Right atrium auricular region (tissue), 2 donors: ENCODE measurements at places on chromosomes 3 and 15. TPM values are rescaled to one million over a fixed set of nuclear protein-coding genes. Genes with fewer than 3 reads are reported as not detected.
A peak's percentile ranks its signal among the peaks of the same experiment; 100 is the strongest.

Gene DPPA2
- total RNA-seq, result not detected

Gene CNTN3
- total RNA-seq, result 2.5 TPM

Gene GUCA1C
- not detected for total RNA-seq

Gene CLRN1
- total RNA-seq, result not detected

Gene CPNE9
- not detected for total RNA-seq

Gene SATB1
- 41.6 TPM for total RNA-seq

Gene PROS1
- total RNA-seq, result 94.0 TPM

GRCh38 chr3:156533205-156533604 is 21.7 kb downstream of the SSR3 start:
- no peak for DNase-seq

- DNase-seq, result no peak
These were observed 32.9 kb downstream of the GPR176 start for GRCh38 chr15:39887211-39887610.

GRCh38 chr3:59372346-59372745 is 322.5 kb upstream of the CFAP20DC start:
- no peak for DNase-seq

GRCh38 chr3:45595364-45596195 is 1.0 kb downstream of the LIMD1 start:
- DNase-seq, result no peak

DNA sequence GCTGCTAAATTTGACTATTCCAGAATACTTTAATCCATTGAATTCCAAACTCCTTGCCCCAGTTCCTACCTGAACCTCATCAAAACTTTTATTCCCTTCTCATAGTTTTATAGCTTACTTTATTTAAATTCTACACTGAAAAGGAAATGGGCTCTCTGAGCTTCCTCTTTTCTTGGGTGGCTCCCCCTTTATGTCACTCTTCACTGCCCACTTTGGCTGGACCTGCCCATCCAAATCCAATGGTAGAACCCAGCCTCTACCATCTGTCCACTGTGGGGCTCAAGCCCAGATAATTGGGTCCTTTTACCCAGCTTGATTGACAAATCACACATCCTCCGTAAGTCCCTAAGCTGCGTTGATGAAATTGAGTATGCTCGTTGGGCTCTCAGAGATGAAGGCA is 216.5 kb downstream of the BBX start:
- DNase-seq, result no peak

GRCh38 chr3:110542552-110543150 is 529.0 kb upstream of the NECTIN3 start:
- DNase-seq, result no peak

DNA sequence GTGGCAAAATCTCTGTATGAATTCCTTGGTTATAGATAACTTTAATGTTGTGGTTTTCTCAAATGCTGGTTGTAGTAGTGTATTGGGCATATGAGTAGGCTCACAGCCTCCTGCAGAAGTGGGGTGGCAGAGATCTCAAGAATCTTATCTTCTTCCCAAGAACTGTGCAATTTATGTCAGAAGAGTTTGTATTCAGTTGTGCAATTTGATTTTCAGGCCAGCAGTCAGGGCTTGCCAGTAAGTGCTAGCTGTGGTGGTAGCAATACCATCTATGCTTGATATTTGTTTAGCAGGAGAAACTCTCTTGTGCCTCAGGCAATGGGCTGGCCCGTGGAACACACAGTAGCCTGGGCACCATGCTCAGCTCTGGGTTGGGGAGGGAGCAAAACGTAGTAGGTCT is 58.4 kb upstream of the GOLIM4 start:
- DNase-seq, result no peak

GRCh38 chr3:31502803-31503221 is 29.9 kb upstream of the STT3B start:
- DNase-seq, result no peak

- no peak for DNase-seq
These were observed 135.9 kb downstream of the TFDP2 start for GRCh38 chr3:142013326-142013980.

DNA sequence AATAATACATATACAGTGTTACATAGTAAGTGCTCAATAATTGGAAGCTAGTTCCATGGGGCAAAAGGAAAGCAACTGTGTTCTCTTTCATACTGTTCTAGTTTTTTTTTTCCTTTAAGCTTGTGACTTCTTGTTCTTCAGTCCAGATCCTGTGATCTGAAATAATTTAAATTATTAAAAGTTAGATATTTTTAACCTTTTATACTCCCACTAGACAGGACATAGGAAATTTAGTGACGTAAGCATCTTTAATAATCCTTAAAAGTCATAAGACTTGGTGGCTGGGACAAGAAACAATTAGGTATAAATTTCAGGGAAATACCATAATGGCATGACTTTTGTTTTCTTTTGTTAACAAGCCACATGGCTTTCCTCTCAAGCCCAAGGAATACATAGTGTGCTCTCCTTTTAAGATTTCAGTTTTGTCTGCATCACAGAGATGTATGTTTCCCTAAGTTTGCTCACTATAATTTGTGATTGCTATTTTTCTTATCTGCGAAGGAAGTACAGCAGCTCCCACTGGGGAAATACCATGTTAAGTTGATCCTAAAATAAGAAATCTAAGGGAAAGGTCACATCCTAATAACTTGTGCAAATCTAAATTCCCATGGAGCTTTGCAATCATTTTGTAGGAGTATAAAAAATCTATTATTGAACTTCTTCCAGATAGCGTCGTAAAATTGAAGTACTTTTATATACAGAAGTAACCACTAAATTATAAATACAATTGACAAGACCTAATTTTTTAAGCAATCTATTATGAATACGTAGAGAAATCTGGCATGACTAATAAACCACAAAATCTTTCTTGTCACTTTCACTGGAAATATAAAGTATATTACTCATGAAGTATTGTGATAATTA is 30.1 kb downstream of the PPARG start:
- DNase-seq, result no peak

DNA sequence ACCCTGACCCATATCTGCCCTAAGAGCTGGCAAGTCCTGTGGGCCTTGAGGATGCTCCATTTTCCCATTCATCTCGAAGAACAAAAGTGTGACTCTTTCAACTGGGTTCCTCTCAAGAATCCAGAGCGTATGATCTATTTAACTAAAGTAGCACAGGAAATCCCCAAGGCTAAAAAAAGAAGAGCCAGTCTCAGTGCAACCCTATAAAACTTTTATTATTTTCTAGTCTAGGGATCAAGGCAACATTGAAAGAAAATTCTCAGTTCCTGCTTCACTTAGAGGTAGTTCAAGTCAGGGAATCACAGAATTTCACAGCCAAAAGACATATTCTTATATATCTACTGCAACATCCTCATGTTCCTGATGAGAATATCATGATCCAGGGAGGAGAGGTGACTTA is 51.6 kb upstream of the GRM7 start:
- DNase-seq, result no peak

DNA sequence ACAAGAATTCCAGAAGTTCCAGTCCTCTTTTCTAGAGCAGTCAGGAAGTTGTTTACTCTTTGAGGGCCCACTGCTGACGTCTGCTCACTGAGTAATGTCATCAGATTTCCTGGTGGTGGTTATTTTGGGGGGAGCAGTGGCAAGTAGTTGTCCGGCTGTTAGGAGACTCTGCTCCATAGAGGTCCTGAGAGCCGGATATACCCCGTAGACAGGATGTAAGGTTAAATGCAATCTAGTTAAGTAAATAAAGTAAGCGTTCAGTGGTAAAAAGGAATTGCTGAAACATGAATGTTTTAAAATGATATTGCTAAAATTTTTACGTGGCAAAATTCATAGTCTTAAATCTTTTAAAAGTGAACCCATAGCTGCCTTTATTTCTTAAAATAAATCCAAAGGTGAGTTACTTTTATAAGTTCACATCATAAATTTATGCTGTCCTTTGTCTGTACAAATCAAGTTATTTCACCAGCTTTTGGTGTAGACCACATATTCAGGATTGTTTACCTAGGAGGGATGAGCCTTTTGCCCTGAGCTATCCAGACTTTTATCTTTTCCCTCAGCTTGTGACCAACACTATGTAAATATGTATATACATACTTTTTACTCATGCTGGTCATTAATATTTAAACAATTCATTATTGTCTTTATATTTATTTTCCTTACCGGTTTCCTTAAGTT is 65.8 kb downstream of the PDE8A start:
- peak; percentile 66 for DNase-seq

DNA sequence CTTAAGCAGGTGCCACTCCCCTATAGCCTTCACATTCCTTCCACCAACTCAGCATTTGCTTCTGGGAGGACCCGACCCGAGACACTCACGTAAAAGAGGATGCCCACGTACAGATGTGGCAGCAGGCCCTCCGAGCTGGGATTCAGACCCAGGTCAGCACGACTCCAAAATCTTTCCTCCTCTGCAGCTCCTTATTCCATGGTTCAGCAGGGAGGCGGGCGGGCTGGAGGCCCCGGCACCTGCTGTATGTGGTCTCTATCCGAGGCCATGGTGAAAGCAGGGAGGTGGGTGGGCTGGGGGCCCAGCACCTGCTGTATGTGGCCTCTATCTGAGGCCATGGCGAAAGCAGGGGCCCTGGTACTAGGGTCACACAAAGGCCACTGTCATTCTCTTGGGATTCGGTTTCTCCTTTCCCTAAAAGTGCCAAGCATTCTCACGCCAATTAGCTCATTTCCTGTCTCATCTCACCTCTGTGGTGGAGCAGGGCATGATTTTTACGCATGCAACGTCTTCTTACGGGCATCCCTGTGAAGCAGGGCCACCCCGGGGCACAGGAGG is 5.9 kb upstream of the MUC4 start:
- DNase-seq, result no peak

DNA sequence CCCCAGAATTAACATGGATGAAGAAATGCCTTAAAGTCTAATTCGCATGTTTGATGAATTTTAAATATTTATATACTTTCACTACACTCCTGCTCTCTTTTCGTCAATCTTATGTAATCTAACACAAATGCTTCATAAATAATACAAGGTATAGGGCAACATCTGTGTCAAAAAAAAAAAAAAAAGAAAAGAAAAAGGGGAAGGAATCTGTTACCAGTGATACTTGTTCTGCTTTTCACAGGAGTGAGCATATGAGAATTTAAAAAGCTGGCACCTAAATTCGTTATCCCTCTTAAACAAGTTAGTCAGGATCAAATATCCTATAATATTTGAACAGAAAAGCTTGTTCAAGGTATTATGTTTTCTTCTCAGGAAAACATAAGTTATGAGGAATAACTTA is 243.8 kb downstream of the KCNH8 start:
- no peak for DNase-seq

- DNase-seq, result no peak
These were observed 42.8 kb upstream of the PTPRG start for GRCh38 chr3:61518590-61518989.

DNA sequence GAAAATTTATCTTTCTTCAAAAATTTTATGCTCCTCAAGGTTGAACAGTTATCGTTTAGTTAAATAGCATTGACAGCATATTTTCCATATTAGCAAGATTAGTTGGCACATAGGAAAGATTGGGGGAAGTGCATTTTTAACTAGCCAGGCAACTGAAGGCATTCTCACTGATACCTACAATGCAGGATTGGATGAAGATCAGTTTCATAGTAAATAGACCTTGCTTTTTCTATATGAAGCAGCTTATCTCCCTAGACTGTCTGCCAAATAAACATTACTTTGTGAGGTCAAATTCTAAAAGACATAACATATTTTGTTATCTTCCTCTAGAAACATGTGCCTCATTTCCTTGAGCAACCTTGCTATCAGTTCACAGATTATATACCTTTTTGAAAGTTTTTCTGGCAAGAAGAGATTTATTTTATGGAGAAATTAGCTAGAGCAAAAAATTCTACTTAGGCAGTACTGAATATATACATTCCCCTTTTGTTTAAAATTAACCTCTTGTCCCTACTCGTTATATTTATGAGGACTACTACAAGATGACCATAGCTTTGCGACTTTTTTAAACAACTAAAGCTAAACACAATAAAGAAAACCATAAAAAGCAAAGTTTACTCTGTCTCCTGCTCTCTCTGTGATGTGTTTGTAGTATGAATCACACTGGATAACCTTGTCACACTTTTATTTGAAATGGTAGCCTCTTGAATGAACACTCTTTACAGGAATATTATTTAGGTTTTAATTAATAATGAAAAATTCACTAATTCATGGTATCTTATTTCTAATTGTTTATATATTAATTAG is 654.9 kb upstream of the TBL1XR1 start:
- no peak for DNase-seq

DNA sequence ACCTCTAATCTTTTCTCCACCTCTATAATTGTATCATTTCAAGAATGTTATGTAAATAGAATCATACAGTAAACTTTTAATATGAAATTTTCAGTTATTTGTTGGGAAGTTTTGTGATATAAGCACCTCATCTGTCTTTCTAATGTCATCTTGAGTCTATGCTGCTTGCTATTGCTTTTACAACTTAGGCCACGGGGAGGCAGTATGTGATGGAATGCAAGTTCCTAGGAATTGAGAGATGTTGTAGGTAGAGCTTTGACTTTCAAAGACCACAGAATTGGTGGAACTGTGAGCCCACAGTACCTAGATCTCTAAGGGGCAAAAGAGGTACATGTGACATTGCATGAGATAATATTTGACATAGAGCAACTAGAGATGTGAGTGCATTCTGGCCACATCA is 328.3 kb downstream of the MFSD1 start:
- no peak for DNase-seq

DNA sequence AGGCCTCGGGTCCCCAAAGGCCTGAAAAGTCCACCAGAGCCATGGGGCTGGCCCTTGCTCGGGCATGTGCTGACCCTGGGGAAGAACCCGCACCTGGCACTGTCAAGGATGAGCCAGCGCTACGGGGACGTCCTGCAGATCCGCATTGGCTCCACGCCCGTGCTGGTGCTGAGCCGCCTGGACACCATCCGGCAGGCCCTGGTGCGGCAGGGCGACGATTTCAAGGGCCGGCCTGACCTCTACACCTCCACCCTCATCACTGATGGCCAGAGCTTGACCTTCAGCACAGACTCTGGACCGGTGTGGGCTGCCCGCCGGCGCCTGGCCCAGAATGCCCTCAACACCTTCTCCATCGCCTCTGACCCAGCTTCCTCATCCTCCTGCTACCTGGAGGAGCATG is 1.2 kb downstream of the CYP1A2 start:
- no peak for DNase-seq

GRCh38 chr15:60737217-60737616 is 258.3 kb upstream of the ICE2 start:
- no peak for DNase-seq

GRCh38 chr15:49418811-49419210 is 4.2 kb upstream of the FGF7 start:
- no peak for DNase-seq

- no peak for DNase-seq
These were observed 53.9 kb downstream of the COPS2 start for GRCh38 chr15:49101536-49101935.

- no peak for DNase-seq
These were observed 169.6 kb downstream of the UACA start for GRCh38 chr15:70593795-70594194.

GRCh38 chr15:101390462-101390861 is 95.4 kb upstream of the SNRPA1 start:
- DNase-seq, result no peak

DNA sequence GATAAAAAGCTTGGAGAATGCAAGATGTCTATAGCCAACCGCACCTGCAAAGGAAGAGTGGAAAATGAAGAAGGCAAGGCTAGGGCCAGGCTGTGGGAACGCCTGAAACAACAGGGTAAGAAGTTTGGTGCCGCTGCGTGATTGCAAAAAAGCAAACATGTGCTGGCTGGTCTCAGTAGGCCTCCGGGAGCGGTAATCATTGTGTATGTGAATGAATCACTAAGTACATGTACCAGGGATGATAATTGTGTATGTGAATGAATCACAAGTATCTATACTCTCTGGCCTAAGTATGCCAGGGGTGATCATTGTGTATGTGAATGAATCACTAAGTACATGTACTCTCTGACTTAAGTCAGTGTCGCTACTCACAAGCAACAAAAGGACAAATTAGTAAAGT is 40.3 kb upstream of the PARL start:
- DNase-seq, result no peak
